ENCODE measurements at places on chromosomes 16 and 17. TPM values are rescaled to one million over a fixed set of nuclear protein-coding genes. Genes with fewer than 3 reads are reported as not detected.

GRCh38 chr17:57174591-57174990, 81.7 kb upstream of the MSI2 start:
- DNase-seq, result no peak

The PCGF2 gene
- total RNA-seq, result 3.4 TPM

DNA sequence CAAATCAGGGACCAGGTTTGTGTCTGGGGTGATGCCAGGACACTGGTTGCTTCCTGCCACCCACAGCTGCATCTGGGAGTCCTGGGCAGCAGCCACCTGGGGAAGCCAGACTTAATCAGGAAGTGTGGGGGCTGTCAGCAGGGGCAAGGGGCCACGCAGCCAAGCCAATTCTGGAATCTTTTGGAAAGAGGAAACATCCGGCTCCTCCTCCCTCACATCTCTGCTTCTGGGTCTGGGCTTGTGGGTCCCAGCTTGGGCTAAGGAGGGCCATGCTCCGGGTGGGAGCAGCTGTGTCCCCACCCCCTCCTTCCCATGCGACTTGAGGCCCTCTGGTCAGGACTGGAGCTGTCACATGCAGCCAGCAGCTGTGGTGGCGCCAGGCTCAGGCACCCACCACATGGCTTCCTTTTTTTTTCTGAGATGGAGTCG, 37.0 kb upstream of the CCDC182 start:
- no peak for DNase-seq

- no peak for DNase-seq
Measured at GRCh38 chr16:27428026-27428785, 26.2 kb downstream of the IL21R start.

DNA sequence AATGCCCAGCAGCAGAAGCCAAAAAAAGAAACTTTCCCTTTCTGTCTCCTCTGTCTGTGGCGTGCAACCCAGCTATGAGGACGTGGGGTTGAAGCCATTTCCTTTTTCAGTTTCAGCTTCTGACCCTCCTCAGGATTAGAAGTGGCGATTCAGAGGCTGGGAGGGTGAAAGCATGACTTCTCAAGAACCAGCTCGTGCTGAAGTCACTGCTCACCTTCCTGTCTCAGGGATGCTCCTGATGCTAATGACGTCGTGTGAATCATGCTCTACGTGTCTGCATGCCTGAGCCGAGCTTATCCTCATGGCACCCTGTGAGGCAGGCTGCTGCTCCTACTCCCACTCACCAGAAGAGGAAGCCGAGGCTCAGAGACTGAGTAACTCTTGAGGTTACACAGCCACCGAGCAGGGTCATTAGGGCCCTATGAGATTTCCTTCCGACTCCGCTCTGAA, 5.7 kb upstream of the LPO start:
- peak; percentile 36 for DNase-seq

DNA sequence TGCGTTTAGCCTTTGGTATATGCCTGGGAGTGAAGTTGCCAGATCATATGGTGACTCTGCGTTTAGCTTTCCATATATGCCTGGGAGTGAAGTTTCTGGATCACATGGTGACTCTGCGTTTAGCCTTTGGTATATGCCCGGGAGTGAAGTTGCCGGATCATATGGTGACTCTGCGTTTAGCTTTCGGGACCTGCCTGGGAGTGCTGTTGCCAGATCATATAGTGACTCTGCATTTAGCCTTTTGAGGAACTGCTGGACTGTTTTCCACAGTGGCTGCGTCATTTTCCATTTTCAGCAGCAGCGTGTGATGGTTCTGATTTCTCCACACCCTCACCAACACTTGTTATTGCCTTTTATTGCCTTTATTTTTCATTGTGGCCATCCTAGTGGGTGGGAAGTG, 73.0 kb downstream of the OR1D5 start:
- no peak for DNase-seq

DNA sequence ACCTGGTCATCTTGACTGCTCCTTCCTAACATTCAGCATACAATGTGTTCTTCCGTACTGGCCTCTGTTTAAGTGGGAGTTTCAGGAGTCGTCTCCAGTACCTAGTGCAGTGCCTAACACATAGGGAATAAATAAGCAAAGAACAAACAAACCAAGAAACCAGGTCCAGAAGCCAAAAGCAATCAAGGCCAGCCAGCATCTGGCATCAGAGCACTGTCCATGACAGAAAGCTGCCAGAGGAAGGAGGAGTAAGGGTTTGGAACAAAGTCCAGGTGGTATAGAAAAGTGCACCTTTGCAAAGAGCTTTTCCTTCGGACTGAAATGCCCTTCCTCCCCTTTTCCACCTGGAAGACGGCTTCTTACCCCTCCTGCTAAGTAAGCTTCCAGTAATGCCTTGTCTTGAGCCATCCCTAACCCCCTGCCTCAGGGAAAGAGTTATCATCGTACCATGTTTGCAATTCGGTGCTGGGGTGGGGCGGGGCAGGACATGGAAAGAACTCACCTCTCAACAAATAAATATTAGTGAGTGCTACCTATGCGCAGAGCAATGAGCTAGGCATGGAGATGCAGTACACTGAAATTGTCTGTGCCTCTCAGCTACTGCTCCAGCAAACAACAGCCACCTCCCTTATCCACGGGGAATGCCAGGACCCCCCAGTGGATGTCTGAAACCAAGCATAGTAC, 47.6 kb downstream of the C17orf67 start:
- DNase-seq, result no peak

DNA sequence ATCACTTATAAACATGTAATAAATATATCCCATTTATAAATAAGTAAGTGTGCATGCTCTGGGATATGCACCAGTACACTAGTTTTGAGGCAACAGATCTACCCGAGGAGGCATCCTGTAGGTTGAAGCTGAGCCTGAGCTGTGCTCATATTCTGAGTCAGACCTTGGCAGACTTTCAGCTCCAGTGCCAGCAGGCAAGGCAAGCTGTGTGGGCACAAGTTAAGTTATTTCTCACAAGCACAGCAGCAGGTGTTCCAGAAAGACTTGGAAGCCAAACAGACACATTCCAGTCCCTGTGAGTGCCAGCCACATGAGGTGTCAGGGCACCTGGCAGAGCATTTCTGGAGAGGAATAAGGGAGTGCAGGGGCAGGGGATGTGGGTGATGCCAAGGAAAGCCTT, 1.3 kb upstream of the CLEC19A start:
- DNase-seq, result peak; percentile 97

DNA sequence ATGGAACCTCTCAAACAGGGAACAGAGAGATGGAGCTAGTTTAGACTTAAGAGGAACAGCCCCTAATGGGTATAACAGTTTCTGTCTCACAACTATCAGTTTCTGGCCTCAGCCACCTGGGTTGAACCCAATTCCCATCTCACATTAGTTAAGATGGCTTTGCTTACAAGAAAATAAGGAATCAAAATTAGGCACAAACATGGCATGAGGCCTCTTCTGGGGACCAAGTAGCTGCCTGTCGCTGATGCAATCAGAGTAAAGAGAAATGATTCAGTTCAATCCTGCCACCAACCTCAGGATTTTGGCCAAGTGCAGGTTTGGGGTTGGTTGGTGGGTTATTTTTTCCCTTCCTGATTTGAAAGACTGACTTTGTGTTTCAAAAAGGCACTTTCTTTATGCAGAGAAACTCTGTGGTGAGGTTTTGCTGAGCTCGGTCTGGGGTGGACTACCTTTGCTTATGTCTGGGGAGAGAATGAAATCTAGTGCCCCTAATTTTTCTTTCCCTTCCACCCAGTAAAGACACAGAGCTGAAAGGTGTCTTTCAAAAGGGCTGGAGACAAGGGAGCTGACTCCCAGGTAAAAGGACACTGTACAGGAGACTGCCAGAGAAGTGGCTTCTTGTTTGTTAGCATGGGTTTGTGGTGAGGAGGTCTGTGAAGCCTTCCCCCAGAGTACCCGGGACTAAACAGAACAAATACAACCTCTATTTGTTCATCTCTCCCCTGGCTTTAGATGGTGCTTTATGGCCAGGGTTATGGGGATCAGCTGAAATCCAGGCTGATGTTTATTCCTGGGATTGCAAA, 44.8 kb upstream of the NFAT5 start:
- DNase-seq, result no peak

DNA sequence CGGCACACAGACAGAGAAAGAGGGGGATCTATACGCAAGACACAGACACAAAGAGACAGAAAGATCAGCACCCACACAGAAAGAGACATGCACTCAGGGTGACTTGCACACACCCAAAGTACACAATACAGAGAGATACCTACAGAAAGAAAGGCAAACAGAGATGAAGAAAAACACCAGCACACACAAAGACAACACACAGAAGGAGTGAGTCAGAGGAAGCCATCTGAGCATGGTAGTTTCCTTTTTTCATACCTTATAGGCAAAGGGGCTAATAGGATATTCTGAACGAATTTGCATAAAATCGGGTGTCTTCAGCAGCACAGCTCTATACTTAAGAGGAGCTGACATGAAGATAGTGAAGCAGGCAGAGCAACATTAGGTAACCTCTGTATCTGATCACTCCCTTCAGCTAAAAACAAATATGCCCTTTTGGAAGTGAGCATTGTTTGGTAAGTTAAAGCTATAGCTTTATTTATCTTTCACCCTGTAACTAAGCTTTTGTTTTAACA, 198.6 kb downstream of the AATF start:
- no peak for DNase-seq

GRCh38 chr17:68658999-68659780, 58.0 kb upstream of the FAM20A start:
- no peak for DNase-seq

The TIGD7 gene
- 5.2 TPM for total RNA-seq

The KRT15 gene
- total RNA-seq, result 38.4 TPM

The CPNE7 gene
- total RNA-seq, result 9.6 TPM

The SEPTIN12 gene
- total RNA-seq, result not detected

The AIPL1 gene
- total RNA-seq, result not detected

DNA sequence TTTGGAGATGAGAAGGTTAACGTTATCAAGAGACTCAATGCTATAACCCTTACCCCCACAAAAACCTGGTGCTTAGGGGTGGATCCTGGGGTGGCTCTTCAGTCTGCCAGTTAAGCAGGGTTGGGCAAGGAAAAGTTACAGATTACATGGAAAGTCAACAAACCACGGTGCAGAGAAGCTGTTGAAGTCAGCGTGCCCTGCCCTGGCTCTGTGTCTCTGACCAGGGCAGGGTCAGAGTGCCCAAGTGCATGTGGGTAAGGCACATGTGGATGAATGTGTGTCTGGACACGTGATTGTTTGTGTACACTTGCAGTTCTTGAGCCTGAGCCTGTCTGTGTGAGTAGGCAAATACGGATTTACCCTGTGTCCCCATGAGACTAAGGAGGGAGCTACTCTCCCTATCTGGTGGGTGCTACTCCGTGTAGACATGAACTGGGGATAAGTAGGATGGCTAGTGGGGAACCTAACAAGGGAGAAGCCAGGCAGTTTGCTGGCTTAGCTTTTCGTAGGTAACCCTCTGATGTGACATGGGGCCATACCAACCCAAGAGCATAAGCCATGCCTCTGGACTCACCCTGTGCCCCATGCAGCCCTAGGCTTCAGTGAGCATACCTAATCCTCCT, 5.5 kb downstream of the IGFBP4 start:
- peak; percentile 54 for DNase-seq

The TPSD1 gene
- total RNA-seq, result not detected

DNA sequence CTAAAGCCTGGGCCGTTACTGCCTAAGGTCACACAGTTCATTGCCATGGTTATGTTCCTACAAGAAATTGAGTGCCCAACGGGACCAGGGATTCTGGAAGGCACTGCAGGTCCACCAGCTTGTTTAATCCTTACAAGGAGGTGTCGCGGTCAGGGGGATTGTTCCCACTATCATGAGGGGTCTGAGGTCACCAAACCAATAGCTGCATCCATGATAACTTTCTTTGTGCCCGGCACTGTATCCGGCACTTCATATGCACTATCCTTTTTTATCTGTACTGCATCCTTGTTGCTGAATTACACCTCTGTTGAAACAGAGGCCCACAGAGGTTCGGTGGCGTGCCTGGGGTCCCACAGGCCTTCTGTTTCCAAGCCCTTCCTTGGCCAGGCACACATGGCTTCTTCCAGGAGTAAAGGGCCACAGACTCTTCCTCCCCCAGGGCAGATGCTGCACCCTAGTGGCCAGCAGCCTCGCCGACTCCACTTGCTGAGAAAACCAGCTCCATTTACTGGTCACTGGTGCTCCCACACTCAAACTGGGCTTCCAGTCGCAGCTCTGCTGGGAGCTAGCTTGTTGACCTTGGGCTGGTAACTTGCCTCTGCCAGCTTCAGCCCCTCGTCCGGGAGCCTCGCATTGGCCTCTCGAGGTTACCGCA, 82.0 kb upstream of the PLCG2 start:
- peak; percentile 36 for DNase-seq

- no peak for DNase-seq
Measured at GRCh38 chr17:70355185-70355584, 185.9 kb downstream of the KCNJ2 start.

The TBC1D3 gene
- not detected for total RNA-seq

DNA sequence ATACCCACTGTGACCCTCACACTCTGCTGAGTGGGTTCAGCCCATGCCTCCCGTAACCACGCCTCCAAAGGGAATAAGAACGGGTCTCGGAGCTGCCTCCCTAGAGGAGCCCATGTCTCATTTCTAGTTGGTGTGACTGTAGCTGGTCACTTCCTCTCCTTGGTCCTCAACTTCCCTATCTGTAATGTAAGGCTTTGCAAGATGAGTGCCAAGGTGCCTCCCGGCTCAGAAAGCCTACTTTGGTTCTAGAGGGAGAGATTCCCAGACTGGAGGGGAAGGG, 20.8 kb downstream of the C16orf74 start:
- no peak for DNase-seq

DNA sequence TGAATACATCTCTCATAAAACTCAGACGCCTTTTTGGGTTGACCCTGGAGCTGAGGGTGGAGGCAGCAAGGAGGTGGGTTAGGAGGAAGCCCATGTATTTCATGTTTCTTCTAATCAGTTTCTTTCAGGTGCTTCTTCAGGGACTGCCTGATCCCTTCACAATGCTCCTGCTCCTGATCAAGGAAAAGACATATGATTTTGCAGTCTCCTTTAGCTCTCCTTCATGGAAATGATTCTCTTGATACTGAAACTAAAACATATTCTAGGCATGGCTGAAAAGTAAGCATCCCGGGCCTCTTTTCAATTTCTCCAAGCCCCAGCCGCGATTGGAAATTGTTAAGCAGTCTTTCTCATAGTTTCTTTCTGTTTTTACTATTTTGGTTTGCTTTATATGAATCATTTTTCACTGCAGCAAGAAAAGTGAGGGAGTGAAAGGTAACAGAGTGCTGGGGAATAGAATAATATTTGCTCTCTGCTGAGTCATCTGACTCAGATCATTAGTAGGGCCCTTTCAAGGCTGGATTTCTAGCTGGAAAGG, 730.7 kb downstream of the CDH11 start:
- DNase-seq, result no peak

GRCh38 chr16:1537138-1537577, 3.7 kb downstream of the TMEM204 start:
- DNase-seq, result no peak

DNA sequence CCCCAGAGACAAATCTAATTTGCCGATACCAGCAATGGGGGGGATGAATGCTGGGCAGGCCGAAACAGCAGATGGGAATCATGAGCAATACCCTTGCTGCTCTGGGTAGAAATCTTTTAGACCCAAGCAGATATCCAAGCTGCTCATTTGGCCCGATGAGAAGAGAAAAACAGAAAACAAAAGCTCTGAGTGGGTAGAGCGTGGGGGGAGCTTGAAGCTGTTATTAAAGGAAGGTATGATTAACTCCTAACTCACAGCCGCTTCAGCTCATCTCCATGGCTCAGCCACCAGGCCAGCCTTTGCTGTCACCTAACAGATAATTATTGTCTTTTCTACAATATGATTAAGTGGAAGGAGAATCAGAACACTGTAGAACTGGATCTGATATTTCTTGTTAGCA, 58.3 kb downstream of the VPS35L start:
- no peak for DNase-seq

Data from MG63 (cell line).